Ammon's horn (tissue), 1 donor: ENCODE measurements at places on chromosomes 13 and 19.

- DNase-seq = no peak
Observed at GRCh38 chr19:27905074-27905473, 1307.9 kb downstream of the UQCRFS1 start.

- DNase-seq = no peak
Observed at GRCh38 chr13:31940076-31940475, 91.5 kb upstream of the FRY start.

DNA sequence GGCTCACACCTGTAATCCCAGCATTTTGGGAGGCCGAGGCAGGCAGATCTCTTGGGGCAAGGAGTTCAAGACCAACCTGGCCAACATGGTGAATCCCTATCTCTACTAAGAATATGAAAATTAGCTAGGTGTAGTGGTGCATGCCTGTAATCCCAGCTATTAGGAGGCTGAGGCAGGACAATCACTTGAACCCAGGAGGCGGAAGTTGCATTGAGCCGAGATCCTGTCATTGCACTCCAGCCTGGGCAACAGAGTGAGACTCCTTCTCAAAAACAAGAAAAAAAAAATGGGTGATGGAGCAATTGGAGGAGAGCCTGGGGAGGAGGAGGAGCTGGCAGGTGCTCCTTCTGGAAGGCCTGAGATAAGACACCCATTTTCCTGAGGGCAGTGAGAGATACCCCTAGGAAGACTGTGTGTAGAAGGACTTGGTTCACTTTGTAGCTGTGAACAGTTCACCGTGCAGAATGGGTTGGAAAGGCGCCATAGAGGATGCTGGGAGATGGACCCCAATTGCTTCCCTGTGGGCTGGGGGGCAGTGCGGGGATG lies 8.7 kb upstream of the CARM1 start:
- no peak for DNase-seq

- DNase-seq = no peak
Observed at GRCh38 chr13:31765138-31765785, 25.9 kb downstream of the RXFP2 start.

DNA sequence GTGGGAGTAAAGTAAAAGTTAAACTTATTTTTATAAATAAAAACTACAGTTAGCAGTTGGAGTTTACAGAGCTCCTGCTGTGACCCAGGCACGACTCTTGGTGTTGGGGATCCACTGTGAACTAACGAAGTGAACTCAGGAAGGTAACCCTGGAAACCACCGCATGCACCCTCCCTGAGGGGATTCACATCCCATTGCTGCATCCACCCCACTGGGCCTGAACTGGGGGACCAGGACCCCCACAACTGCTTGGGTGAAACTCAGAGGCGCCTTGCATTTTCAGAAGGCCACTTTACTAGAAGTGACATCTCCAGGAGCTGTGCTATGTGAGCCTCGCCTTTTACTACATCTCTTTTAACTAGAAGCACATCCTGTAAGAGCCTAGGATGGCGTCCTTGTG lies 166.4 kb downstream of the TEX29 start:
- DNase-seq = no peak

DNA sequence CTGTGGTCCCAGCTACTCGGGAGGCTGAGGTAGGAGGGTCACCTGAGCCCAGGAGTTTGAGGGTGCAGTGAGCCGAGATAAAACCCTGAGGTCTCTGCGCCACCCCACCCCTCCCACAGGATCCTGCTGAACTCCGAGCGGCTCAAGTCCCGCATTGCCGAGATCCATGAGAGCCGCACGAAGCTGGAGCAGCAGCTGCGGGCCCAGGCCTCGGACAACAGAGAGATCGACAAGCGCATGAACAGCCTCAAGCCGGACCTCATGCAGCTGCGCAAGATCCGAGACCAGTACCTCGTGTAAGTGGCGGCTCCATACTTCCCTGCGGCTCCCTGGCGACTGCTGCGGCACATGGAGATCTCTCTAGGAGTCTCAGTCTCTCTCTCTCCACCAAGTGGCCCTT lies 6.6 kb upstream of the IFI30 start:
- no peak for DNase-seq

DNA sequence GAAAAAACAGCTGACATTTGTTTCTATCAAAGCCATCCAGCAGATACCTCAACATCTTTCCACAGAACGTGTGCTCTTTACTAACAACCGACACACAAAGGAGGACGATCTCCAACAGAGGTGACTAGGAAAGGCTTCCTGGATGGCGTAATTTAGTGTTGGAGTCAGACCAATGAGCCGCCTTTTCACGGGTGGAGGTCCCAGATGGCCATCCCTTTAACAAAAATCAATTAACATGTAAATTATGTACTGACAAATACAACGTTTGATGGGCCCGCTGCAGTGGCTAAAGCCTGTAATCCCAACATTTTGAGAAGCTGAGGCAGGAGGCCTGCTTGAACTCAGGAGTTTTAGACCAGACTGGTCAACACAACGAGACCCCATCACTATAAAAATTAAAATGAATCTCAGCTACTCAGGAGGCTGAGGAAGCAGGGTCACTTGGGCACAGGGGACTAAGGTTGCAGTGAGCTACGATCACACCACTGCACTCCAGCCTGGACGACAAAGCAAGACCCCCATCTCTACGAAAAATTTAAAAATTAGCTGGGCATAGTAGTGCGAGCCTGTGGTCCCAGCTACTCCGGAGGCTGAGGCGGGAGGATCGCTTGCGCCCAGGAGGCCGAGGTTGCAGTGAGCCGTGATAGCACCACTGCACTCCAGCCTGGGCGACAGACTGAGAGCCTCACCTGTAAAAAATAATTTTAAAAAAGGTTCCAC lies 1.2 kb upstream of the DPY19L3 start:
- no peak for DNase-seq

- DNase-seq = no peak
Observed at GRCh38 chr13:75792526-75793187, 156.5 kb downstream of the LMO7 start.

DNA sequence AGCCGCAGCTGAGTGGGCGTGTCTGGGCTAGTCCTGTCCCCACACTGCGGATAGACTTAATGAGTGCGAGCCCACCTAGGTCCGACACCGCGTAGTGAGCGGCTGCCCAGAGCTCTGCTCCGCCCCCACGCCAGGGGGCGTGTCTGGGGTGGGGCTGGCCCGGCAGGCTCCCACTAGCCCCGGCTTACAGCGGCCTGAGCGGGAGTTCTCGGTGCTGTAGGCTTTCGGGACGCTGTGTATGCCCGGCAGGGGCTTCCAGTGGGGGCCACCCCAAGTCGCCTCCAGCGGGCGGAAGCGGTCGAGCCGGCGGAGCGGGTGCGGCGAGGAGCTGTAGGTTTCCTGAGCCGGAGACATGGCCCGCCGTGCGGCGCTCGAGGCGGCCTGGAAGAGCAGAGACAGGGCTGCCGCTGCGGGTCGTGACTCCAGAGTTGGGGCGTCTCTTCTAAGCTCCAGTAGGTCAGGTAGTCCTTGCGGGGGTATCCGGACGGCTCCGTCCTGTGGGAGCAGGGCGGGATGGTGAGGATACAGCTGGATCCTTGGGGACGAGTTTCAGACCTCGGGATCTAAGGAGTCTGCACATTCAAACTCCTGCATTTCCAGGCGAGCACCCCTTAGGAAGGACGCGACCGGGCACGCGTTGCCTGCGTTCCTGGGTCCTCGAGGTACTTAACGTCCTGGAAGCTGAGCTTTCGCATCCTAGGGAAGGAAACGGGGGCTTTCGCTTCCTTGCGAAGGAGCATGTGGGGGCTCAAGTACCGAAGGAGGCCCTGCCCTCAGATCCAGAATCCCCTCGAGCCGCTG lies 1.2 kb downstream of the CGB7 start:
- DNase-seq = peak; percentile 13

DNA sequence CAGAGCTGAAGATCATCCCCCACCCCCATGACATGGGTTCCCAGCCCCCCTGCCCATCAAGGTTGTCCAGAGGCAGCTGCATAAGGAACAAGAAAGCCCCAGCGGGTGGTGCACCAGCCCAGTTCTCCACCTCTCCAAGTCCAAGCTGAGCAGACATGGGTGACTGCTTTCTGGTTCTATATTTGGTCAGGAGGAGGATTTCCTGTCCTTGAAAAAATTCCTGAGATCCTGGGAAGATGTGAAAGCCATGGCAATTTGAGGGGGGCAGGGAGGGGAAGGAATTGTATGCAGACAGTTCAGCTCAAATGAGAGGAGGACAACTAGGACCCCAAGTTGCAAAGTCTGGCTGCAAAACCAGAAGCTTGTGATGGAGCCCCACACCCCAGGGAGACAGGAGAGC lies 55.4 kb upstream of the ADGRE5 start:
- no peak for DNase-seq
